Keratinocyte (primary cell): ENCODE measurements at places on chromosomes 2 and 18.

GRCh38 chr2:41597680-41598079, 450.1 kb upstream of the PKDCC start:
- DNase-seq = no peak

GRCh38 chr2:86433137-86433536, 8.0 kb upstream of the KDM3A start:
- DNase-seq = no peak

GRCh38 chr2:172749388-172749787, 13.7 kb downstream of the RAPGEF4 start:
- DNase-seq = no peak

GRCh38 chr18:75107196-75107930, 101.6 kb downstream of the PTGR3 start:
- DNase-seq = no peak

- DNase-seq = no peak
Measured at GRCh38 chr2:168338292-168338691, 90.9 kb upstream of the STK39 start.

DNA sequence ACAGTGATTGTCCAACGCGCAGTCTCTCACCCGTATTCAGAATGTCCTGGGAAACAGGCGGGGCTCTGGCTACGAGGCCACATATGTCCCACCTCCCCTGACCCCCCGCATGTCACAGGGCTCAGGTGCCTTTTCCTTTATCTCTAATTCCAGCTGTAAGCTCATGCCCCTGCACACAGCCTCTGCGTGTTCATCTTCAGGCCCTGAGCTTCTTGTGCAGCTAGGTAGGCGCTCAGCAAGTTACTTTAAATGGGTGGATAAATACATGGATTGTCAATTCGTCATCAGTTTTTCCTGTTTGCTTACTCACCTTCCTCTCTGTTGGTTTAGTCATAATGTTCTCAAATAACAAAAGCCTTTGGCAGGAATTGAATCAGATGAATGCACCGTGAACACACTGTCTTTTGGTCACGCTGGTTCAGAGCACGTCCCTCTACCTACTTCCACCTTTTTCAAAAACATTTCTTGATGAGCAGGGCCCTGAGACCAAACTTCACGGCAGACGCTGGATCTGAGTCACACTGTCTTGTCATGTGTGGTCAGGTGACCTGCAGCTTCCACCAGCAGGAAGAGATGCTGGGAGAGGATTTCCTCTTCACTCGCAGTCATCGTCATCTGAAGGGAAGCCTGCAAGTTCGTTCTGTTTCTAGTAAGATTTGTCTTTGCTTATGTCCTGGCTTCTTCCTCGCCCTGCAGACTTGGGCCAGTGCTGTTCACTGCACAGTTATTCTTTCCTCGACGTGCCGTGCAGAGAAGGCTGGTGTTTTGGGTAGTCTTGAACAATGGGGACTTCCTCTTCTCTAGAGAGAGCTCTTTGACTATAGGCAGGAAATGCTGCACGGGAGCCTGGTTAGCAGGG, 138.1 kb downstream of the PTGR3 start:
- peak; percentile 72 for DNase-seq

DNA sequence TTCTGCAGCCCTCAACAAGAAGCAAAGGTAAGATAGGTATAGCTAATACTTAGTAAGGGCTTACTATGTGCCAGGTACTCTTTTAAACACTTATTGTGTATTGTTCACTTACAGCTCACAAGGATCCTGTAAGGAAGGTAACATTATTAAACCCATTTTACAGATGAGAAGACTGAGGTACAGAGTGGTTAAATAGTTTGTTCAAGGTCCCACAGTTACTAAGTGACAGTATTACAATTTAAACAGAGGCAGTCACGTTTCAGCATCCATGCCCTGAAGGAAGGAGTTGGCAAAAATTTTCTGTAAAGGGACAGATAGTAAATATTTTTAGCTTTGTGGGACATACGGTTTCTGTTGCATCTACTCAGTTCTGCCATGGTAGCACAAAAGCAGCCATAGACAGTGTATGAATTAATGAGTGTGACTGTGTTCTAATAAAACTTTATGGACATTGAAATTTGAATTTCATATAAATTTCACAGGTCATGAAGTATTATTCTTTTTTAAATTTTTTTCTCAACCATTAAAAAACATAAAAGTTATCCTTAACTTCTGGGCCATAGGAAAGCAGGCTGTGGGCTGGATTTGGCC, 75.7 kb downstream of the LTBP1 start:
- DNase-seq = no peak

GRCh38 chr2:190968522-190968921, 45.4 kb downstream of the STAT1 start:
- DNase-seq = no peak

DNA sequence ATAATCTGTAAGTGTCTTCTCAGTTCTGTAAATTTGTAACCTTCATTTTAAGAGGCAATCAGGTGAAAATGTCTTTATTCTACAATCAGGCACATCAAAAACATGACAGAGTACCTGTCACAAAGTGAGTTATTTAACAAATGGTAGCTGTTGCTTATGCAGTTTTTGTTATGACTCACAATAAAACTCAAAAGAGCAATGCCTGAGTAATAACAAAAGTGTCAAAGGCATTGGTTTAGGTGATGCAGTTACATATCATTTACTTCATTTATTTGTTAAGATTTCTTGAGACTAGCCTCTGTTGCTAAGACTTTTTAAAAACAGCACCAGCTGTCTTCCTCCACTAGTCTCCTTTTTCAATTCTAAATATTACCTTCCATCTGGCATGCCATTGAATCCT, 177.8 kb downstream of the KIAA1328 start:
- no peak for DNase-seq

DNA sequence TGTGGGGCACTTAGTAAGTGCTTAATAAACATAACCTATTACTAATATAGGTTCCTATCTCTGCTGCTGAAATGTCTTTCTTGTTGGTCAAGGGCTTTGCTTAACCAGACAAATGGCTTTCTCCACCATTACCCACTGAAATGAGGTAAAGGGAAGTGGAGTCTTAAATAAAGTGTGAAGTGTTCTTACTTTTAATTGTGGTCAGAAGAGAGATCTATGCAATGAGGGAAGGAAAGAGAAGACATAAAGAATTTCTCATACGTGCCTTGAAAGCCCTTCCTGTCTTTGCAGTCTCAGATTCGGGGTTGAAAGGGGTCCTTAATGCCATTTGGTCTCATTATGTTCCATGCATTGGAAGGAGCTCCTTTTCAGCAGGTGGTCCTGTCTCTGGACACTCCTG, 6.9 kb upstream of the CXCR4 start:
- DNase-seq = no peak

GRCh38 chr18:49285627-49286026, 174.8 kb downstream of the DYM start:
- no peak for DNase-seq

- no peak for DNase-seq
Measured at GRCh38 chr2:217099561-217099960, 239.7 kb upstream of the TNP1 start.

DNA sequence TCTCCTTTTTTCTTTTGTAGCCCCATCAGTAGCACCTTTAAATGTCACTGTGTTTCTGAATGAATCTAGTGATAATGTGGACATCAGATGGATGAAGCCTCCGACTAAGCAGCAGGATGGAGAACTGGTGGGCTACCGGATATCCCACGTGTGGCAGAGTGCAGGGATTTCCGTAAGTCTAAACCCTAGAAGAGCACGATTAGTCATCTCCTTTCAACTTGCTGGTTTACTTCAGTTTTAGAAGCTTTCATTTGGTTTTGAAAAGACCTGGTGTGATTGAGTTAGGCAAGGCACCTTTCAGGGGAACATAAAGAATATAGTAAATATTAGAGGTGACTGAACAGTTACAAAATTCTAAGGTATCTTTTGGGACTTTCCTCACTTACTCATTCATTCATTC, 72.2 kb upstream of the TMEM87B start:
- no peak for DNase-seq

GRCh38 chr2:9744256-9745004, 98.8 kb upstream of the TAF1B start:
- DNase-seq = no peak

- no peak for DNase-seq
Measured at GRCh38 chr2:150846691-150847090, 359.2 kb upstream of the RND3 start.

- DNase-seq = no peak
Measured at GRCh38 chr2:199704358-199705238, 146.4 kb downstream of the FTCDNL1 start.

DNA sequence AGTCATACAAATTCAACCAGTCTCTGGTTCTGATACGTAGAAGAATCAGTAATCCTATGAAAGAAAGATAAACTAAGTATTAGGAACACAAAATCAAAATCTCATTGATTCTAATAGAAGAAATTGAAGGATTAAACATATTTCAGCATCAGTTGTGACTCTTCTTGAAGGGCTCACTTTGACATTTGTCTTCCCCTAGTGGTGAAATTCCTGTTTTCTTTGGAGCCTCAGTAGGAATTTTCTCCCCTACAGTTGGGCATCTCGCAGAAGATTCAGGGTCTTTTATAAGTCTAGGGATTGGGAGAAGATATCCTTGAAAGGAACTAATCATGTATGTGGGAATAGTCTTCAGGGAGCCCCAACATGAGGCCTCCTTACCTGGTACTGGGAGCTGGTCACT, 2.8 kb upstream of the CRYGB start:
- DNase-seq = no peak

DNA sequence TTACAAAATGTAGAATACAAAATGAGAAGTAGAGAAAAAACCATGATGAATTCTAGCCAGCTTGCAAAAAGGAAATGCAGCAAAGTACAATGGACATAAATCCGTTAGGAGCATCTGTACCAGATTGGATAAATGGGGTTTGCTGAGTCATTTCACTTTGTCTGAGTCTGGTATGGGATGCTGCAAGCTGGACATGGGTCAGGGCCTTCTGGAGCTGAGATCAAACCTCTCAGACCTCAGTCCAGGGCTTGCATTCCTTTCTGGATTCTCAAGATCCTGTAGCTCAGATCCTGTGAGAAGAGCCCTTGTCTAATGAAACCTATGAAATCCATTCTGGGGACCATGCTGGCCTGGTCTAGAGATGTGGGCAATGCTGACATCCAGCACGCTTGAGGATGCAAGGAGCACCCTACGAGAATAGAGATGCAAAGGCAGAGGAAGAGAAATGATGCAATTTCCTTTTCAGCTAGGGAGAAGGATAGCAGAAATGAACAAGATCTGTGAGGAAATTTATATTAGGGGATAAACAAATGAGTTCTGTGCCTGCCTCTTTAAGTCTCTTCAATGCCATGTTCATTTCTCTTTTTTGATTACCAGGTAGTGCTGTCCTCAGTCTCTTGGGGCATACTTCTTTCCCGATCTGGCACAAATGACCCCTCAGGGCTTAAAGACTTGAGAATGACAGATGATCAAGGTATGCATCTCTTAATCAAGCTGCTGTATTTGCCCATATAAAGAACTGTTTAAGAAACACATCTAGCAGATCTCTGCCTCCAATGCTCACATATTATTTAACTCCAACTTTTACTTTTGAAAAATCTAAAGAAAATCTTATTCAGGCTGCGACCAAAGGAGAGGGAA, 230.4 kb downstream of the MEIS1 start:
- no peak for DNase-seq

DNA sequence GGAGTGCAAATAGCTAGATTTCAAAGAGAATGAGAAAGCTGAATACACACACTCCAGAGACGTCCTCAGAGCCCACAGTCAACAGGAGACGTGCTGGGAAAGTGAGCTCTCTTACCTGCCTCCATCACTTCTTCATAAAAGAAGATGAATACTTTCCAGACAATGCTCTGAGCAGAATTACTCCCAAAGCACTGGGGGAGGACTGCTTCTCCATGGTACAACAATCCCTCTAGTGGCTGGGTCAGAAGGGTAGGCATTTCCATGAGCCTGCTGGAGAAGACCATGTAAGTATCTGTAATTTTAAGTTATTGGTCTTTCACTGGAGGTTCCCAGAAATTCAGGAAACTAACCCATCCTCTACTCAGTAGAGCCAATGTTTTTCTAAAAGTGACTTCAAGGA, 190.3 kb downstream of the RBM43 start:
- DNase-seq = peak; percentile 15

GRCh38 chr2:175880-176820, 87.7 kb downstream of the SH3YL1 start:
- DNase-seq = no peak

GRCh38 chr2:231900972-231901371, 25.2 kb downstream of the NPPC start:
- no peak for DNase-seq

GRCh38 chr2:187461294-187462261, 13.5 kb upstream of the CALCRL start:
- no peak for DNase-seq

DNA sequence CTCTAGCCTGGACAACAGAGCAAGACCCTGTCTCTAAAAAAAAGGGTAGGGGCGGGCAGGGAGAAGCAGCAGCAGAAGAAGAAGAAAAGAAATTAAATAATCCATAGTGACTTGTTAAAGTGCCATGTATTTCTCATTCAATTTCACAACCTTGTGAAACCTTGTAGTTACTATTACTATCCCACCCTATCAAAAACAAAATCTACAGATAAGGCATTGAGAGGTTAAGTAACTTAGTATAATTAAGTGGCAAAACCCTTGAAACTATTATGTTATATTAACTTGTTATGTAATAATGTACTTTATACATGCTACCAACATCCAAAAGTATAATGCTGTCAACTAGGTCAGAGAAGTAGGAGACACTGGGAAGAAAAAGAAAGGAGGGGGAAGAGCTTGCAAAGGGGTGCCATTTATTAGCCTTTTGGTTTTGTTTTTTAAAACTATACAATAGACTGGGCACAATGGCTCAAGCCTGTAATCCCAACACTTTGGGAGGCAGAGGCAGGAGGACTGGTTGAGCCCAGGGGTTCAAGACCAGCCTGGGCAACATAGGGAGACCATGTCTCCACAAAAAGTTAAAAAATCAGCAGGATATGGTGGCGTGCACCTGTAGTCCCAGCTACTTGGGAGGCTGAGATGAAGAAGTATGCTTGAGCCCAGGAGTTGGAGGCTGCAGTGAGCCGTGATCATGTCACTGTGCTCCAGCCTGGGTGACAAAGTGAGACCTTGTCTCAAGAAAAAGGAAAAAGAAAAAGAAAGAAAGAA, 11.3 kb downstream of the TLK1 start:
- no peak for DNase-seq
